Right lung (tissue), 10 donors: ENCODE measurements at places on chromosomes 5 and 9.

- no peak for DNase-seq
Observed at GRCh38 chr5:320524-321229, 837 bp upstream of the AHRR start.

GRCh38 chr5:177509991-177510566 lies 453 bp upstream of the DOK3 start:
- DNase-seq, result no peak

- DNase-seq, result no peak
Observed at GRCh38 chr9:4106081-4106759, 193.6 kb downstream of the GLIS3 start.

- DNase-seq, result no peak
Observed at GRCh38 chr9:105673850-105674387, 11.7 kb downstream of the TAL2 start.

DNA sequence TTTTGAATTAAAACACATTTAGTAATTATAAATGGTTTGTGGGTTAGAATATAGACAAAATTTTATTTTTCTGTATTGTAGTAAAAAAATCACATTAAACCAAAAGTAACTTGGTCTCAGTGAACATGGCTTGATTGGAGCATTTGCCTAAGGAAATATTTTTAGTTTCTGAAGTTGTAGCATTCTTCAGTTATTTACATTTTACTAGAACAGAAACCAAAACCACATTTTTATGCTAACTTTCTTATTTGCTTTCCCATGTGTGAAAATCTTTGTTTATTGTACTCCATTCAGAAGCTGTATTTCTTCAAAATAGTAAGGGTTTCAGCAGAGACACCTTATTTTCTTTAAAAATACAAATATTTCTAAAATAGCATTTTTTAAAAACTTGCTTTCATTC lies 129.9 kb downstream of the SGCD start:
- no peak for DNase-seq

GRCh38 chr9:135584371-135584770 lies 22.8 kb downstream of the PAEP start:
- no peak for DNase-seq

GRCh38 chr5:157463621-157464518 lies 3.9 kb downstream of the NIPAL4 start:
- no peak for DNase-seq
